Brain pericyte (primary cell): ENCODE measurements at places on chromosomes 7 and 10.

DNA sequence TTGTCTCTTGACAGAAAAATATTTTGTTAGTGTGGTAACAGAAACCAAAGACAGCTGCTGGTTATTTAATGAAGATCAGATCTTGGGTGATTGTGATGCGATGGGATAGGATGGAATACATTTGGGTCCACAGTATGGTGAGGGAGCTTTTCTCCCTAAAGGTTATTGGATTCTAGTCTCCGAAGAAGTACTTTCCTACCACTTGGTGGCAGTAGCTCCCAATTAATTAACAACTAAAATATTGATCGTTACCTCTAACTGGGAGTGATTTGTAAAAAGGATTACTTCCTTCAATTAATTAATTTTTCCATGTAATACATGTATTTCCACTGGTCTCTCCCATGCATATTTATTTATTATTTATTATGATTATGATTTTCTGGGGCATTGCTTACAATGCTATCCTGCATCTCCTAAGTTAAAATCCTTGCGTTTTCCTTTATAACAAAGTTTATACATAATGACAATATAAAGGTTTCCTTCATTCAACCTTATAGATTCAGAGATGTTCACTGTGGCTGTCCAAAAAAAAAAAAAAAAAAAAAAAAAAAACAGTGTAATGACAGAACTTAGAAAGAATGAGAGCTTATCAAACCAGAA is 25.6 kb downstream of the TMEM196 start:
- DNase-seq: no peak

DNA sequence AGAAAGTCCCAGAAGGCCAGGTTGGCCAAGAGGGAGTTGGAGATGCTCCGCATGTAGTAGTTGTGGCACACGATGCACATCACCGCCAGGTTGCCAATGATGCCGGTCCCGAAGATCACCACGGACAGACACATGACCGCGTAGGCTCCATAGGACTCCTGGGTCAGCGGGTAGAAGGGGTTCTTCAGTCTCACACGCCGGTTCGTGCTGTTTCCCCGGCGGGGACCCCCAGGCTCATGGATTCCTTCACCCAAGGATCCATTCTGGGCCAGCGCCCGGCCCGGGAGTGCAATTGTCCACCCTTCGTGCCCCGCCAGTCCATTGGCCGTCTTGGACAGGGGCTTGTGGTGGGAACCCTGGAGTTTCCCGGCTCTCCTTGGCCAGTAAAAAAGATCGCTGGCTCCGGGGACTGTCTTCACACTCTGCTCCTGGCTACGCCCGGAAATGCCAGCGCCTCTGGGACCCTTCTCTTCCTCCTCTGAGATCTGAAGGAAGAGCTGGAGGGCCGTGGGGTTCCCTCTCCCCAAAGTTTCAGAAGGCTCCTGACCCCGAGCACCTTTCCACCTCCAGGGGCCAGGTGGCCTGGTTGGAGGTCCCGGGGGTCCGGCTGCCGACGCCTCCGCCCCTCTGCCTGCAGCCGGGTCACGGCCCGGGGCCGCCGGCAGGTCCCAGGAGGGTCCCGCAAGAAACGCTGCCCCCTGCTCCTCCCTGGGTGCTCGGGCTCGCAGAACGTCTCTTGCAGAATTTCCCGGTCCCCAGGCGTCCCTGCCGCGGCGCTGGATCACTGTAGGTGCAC is 1.3 kb downstream of the GPR37 start:
- DNase-seq: no peak

DNA sequence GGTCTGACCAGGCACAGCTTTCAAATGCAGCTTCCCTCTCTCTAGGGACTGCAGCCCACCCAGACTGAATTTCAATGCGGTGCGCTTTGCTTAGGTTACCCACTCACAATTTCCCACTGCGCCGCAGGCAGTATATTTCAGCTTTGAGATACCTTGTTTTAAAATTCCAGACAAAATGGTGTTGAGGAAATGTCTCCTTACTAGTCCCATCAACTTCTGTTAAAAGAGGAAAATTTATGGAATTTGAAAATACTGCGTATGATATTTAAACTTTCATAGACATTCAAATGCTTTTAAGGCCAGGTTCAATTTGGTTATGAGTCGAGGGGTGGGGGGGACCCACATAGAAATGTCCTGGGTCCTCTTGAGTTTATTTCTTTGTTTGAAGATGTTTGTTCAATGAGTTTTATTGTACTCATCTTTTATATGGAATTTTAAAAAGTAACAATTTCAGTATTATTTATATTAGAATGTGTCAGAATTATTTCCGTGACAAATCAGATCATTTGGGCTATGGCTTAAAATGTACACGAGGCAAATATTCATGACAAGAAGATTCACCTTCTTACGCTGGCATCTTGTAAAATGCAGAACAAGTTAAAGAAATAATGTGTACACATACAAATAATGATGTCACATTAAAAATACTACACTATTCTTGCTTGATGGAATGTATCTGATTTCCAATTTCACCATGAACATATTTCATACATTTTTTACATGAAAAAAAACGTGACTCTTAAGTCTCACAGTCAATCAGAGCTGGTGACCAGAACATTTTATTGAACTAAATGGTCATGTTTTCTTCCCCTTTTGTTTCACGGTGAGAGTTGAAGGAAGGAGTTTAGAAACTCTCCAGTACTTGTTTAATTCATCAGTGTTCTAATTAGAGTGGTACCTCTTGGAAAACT is 1.3 kb downstream of the IKZF1 start:
- no peak for DNase-seq

- no peak for DNase-seq
Measured at GRCh38 chr7:80463272-80463920, 48.5 kb downstream of the GNAT3 start.

DNA sequence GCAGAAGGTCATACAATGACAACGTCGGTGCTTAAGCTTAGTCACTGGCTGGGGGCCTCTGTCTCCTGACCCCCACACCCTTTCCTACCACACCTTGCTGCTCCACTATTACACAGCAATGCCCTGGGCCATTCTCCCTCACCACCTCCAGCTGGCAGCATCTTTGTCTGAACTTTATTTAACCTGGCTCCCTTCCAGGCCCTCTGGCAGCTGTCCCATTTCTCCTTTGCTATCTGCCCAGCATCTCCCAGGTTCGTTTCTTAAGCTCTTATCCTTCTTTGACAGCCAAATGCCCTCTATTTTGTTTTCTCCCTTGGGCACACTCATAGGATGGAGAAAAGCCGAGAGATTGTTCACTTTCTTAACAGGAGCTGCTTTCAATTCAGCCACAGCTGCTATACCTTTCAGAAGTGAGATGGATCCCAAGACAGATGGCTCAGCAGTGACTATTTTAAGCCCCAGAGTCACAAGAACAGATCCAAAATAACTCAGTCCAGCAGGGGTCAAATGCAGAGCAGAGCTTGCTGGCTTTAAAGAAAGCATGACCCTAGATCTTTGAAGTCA is 1277.1 kb upstream of the AUTS2 start:
- no peak for DNase-seq

GRCh38 chr7:140232957-140233917 is 56.5 kb upstream of the KDM7A start:
- no peak for DNase-seq

GRCh38 chr10:102814873-102815661 is 22.1 kb downstream of the CYP17A1 start:
- peak; percentile 37 for DNase-seq

DNA sequence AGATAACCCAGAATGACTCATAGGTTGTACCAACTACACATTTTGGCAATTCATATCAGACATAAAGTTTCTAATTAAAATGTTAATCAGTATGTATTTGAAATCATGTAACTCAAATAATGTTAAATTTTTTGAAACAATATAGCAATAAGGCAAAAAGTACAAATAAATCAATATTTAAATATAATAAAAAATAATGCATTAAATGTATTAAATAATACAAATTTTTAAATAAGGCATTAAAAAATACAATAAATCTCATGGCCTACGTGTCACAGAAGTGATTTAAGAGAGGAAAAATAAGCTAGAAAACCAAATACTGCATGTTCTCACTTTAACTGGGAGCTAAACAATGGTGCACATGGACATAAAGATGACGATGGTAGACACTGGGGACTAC is 9.1 kb downstream of the PON2 start:
- DNase-seq: no peak

DNA sequence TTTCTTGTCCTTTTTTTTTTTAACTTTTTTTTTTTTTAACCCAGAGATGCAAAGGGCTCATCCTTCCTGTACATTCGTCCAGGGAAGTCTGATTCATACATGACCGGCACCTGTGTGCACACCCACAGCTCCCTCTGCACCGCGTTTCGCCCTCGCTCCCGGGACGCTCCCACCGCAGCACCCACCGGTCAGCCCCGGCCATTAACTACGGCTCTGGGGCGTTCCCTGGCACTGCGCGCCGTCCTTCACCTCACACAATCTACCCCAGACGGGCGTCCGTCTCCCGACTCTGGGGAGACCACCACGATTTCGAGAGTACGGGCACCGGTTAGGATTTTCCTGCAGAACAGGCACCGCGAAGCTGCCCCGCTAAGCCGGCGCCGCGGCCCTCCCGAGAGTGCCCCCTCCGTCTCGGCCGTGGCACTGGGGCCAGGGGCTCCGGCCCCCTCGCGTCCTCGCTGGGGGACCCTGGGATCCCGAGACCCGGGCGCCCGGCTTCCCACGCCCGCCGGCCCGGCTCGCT is 452 bp downstream of the ATE1 start:
- DNase-seq: no peak

- DNase-seq: no peak
Measured at GRCh38 chr10:42753126-42753506, 29.5 kb upstream of the BMS1 start.

DNA sequence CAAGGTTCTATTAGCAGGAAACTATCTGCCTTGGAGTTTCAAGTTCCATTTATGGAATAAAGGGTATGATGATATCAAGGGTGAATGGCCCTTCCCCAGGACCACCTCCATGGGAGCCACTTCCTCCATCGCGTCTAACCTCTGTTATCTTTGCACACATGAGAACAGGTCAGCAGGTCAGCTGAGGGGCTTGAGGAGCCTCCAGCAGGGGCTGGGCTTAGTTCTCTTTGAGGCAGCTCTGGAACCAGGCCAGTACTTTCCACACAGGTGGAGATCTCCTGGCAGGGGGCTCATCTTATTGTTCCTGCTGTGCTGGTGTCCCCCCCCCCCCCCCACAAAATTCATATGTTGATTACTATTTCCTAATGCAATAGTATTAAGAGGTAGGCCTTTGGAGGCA is 472.2 kb upstream of the ZMIZ1 start:
- DNase-seq: no peak

DNA sequence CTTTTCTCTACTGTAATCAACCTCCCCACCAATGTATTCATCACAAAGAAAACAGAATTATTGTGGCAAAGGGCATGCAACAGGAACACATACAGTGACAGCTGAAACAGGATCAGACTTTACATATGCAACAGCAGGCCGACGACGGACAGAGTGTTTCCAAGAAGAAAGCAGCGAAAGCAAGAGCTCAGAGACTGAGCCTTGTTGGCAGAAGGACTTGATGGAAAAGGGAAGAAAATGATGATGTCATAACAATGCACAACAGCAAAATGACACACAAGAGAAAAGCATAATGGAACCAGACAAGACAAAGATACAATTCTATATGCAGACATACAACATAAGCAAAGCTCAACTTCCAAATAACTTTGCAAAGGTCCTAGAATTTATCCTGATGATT is 106.5 kb downstream of the ARHGAP12 start:
- DNase-seq: no peak

DNA sequence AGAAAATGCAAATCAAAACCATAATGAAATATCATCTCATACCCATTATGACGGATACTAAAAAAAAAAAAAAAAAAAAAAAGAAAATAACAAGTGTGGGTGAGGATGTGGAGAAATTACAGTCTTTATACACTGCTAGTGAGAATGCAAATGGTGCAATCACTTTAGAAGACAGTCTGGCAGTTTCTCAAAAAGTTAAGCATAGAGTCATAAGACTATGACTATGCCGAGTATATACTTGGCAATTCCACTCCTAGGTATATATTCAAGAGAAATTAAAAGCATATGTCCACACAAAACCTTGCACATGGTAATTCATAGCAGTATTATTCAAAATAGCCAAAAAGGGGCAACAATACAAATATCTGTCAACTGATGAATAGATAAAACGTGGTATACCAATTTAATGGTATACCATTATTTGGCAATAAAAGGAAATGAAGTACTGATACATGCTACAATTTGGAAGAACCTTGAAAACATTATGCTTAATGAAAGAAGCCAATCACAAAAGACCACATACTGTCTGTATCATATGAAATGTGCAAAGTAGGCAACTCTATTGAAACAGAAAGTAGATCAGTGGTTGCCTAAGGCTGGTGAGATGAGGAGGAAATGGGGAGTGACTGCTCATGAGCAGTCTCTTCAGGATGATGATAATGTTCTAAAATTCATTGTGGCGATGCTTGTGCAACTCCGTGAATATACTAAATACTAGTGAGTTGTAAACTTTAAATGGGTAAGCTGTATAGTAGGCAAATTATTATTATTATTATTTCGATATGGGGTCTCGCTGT is 90.1 kb upstream of the NANOS1 start:
- DNase-seq: no peak

DNA sequence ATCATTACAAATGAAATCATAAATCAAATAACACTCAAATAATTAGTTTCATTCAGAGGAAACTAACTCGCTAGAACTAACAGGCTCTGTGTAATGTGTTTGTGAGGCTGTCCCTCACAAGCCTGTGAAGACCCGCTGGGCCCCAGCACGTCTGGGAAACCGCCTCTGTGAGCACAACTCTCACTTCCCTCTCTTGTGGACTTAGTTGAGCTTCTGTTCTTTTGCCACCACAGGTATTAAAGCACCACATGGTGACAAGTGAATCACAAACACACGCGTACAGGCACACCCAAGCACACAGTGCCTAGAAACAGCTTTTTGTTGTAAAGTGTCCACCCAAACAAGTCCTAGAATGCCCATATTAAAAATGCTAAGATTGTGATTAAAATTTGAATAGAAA is 51.0 kb downstream of the ZNF777 start:
- no peak for DNase-seq

DNA sequence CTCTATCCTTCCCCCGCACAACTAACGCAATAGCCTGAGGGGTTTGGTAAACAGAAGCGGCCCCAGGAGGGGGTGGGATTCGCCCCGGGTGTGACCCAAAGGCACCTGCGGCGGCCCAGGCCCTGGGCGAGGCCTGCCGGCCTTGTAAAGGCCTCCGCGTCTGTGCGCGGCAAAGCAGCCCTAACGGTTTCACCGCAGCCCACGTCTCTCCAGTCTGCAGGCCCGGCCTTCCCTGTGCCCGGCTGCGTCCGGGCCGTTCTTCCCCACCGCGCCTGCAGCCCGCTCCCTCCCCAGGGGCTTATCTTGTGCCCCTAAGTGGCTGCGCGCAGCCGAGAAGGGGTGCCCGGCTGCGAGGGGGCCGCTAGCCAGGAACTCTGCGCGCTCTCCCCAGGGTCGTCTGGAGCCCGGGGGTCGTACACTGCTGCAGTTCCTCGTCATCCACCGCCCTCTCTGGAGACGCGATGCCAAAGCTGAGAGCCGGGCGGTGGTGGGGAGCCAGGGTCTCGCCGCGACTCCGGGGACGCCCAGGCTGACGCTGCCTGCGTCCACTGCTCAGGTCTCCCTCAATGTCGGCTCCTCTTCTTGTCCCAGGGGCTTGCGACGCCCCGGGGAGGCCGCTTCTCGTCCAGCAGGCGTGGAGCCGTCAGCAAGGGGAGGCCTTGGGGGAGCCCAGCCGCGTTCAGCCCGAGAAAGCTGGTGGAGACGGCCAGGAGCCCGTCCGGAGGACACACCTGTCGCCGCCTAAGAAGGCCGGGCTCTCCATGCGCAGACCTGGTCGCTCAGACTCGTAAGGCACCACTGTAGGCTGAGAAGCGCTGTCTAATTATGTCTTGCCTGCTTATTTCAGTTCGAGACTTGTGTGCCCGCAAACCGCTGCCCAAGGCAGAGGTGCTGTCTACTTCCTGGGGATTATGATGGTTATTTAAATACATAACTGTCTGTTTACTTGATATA is 132.3 kb downstream of the SPAG6 start:
- DNase-seq: no peak

GRCh38 chr10:47183704-47184041 is 116.3 kb upstream of the GDF10 start:
- no peak for DNase-seq
